Mesothelial cell of epicardium (in vitro differentiated cells): ENCODE measurements at places on chromosomes 2 and 18. TPM values are rescaled to one million over a fixed set of nuclear protein-coding genes. Genes with fewer than 3 reads are reported as not detected.

DNA sequence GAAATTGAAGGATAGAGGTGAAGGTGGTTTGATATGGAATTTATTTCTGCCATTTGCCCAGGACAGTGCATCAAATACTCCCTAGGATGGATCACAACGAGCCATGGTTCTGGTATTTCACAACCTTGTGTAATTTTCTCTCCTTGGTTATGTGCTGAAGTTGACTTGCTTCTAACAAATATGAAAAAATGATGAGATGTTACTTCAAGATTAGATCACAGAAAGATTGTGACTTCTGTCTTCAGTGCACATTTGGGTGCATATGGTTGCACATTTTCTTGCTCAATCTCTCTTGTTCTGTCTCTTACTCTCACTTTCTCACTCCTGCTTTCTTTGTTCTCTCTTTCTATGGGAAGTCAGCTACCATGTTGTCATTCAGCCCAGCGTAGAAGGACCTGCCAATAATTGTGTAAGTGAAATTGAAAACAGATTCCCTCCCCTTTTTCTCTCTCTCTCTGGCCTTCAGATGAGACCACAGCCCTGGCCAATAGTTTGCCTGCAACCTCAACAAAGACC lies 104.6 kb upstream of the RMDN2 start:
- no peak for DNase-seq
- no peak overlapping the region for H3K27ac ChIP-seq
- H3K27me3 ChIP-seq: peaks cover 1% of the 10 kb centered on the region
- H3K4me3 ChIP-seq: no peak overlapping the region
- H3K4me1 ChIP-seq: peaks cover 6% of the 10 kb centered on the region

Gene FTCDNL1
- total RNA-seq: 1.5 to 2.1 TPM (median 1.5 TPM) in 3 replicates

DNA sequence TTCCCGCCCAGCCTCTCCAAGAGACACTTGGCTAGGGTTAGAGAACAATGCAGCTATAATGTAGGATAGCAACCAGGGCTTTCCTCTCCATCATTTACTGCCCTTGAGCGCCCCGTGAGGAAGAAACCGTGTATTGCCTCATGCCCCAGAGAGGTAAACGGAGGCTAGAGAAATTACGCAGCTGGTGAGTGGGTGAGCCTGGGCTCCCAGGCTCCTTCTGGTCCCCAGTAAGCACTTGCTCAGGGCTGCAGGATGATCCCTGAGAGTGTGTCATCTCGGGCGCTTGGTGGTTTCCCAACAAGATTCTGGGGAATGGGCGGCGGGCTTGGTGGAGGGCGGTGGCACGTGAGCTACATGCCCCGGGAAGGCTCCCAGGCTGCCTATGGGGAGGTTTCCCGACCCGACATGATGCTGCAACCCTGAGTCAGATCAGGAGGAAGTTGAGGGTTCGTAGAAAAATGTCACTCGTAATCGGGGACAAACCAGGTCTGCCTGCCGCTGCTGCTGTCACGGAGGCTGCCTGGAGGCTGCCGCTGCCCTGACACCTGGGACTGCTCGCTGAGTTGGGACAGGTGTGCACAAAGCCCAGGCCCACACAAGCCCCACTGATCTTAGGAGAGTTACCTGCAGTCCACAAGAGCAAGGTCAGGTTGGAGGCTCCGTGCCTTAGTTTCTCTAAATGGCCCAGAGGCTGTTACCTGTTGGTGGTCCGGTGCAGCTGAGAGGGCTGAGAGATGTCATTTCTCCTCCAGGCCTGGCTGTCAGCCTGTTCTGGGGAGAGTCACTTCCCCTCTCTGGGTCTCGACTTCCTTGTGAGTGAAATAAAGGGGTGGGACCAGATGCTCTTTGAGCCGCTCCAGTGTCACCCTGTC lies at the start of gene GPR55:
GPR55 (minus strand) TSS at position 773 of the 872 bp plus-strand sequence. CDS start 14,280 bp downstream, outside the sequence.
- DNase-seq: no peak
- H3K4me1 ChIP-seq: peaks cover 4% of the 10 kb centered on the region
- H3K36me3 ChIP-seq: no peaks in the 10 kb centered on the region
- H3K4me3 ChIP-seq: no peak within 1 kb of the TSS
- H3K27me3 ChIP-seq: peaks cover 2% of the 10 kb centered on the region

GRCh38 chr2:72097276-72097675 lies 50.4 kb downstream of the CYP26B1 start:
- H3K4me3 ChIP-seq: no peak overlapping the region
- H3K4me1 ChIP-seq: no peaks in the 10 kb centered on the region
- H3K36me3 ChIP-seq: no peaks in the 10 kb centered on the region
- no peaks in the 10 kb centered on the region for H3K27me3 ChIP-seq
- H3K27ac ChIP-seq: no peak overlapping the region

Gene DSG1
- 0.07 to 0.18 TPM (median 0.09 TPM) in 3 replicates for total RNA-seq

GRCh38 chr2:151815821-151816489 lies 12.3 kb downstream of the ARL5A start:
- no peak overlapping the region for H3K27ac ChIP-seq
- H3K36me3 ChIP-seq: peaks cover 29% of the 10 kb centered on the region
- H3K27me3 ChIP-seq: no peaks in the 10 kb centered on the region
- no peaks in the 10 kb centered on the region for H3K4me1 ChIP-seq
- DNase-seq: no peak
